H4 (cell line): ENCODE measurements at places on chromosomes 6 and 20.

GRCh38 chr6:97969065-97969464 is 686.0 kb upstream of the MMS22L start:
- DNase-seq = no peak

GRCh38 chr6:65110031-65110430 is 597.0 kb downstream of the EYS start:
- DNase-seq = no peak

- DNase-seq = no peak
Observed at GRCh38 chr20:63255931-63256704, 1.9 kb upstream of the NKAIN4 start.

DNA sequence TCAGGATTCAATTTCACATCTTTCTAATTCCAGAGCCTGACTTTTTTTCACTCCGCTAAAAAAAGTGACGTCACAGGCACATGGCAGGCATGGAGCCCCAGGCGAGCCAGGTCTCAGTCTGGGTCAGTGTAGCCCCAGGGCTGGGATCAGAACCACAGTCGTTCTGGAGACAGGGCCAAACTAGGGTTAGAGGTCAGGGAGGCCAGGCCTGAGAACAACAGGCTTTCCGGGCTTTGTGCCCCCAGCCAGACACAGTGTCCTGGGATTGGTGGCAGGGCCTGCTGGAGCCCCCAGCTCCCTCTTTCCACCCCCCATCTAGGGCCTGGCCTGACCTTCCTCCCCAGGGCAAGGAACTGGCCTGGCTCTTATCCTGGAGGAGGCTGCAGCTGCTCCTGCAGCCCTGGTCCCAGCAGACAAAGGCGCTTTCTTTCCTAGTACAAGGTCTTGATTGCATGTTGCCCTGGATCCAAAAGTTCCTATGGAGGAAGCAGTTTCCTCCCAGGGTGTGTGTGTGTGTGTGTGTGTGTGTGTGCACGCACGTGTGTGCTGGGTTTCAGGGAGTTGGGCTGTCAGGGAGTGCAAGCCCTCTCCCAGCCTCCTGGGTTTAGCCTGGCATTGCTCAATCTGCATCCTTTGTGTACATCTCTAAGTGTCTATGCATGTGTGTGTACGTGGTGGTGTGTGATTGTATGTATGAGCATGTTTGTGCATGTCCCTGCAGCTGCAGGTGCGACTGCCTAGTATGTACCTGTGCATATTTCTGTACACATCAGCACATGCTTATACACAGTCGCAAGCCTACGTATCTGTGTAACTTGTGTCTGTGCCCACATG is 26.5 kb upstream of the EMILIN3 start:
- DNase-seq = no peak

DNA sequence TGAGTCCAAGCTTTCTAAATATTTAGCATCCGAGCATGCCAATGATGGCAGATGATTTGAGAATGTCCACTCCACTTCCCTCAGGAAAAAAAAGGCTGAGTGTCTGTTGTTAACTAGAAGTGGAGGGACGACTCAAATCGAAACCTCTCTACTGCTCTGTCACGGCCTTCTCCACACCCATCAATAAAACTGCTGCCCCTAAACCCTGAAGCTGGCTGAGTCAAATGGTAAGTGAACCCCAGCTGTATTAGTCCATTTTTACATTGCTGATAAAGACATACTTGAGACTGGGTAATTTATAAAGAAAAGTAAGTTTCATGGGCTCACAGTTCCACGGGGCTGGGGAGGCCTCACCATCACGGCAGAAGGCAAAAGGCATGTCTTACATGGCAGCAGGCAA is 707.0 kb downstream of the QKI start:
- DNase-seq = no peak

GRCh38 chr20:50120935-50121693 is 8.2 kb upstream of the UBE2V1 start:
- DNase-seq = peak; percentile 55
